ENCODE measurements at places on chromosomes 12 and 14.

GRCh38 chr12:118345355-118345754 is 27.4 kb downstream of the TAOK3 start:
- DNase-seq: no peak

- no peak for DNase-seq
Observed at GRCh38 chr14:47822326-47822725, 146.9 kb upstream of the MDGA2 start.

DNA sequence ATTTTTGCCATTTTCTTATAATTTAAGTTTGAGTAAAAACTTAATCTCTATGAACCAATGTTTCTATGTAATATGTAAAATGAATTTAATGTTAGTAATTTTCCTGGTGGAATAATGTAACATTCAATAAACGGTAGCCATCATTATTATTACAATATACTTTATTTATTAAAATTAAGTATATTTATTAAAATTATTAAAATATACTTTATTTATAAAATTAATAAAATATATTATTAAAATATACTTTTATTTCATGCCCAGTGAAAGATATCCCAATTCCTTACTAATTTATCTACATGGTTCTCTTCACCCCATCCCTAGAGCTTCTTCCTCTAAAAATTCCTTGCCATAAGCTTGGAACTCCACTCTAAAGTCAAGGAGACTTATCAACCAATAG is 2.5 kb downstream of the CAPS2 start:
- DNase-seq: no peak

- no peak for DNase-seq
Observed at GRCh38 chr14:31788340-31788739, 227.1 kb downstream of the NUBPL start.

- DNase-seq: no peak
Observed at GRCh38 chr14:96597680-96598079, 95.5 kb downstream of the PAPOLA start.

- DNase-seq: no peak
Observed at GRCh38 chr12:123258593-123258992, 13.1 kb downstream of the CDK2AP1 start.

DNA sequence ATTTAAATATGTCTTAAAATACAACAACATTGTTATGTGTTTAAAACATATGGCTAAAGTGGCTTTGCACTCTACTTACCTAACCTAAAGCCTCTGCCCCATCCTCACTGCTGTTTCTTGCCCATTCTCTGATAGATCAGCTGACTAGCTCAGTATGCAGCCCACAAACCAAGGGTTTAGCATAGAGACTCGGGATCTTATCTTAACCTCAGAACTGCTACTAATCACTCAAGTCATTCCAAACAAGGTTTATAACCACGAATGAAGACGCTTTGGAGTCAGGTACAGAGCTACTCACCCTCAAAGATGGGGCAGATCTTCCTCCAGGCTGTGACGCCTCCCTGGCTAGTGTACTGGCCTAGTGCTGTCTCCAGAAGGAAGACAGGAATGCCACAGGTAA is 19.3 kb downstream of the SLC6A13 start:
- no peak for DNase-seq

- DNase-seq: no peak
Observed at GRCh38 chr14:21049271-21049673, 7.1 kb downstream of the RNASE7 start.

GRCh38 chr14:64804754-64805260 is 74.9 kb downstream of the SPTB start:
- DNase-seq: no peak

DNA sequence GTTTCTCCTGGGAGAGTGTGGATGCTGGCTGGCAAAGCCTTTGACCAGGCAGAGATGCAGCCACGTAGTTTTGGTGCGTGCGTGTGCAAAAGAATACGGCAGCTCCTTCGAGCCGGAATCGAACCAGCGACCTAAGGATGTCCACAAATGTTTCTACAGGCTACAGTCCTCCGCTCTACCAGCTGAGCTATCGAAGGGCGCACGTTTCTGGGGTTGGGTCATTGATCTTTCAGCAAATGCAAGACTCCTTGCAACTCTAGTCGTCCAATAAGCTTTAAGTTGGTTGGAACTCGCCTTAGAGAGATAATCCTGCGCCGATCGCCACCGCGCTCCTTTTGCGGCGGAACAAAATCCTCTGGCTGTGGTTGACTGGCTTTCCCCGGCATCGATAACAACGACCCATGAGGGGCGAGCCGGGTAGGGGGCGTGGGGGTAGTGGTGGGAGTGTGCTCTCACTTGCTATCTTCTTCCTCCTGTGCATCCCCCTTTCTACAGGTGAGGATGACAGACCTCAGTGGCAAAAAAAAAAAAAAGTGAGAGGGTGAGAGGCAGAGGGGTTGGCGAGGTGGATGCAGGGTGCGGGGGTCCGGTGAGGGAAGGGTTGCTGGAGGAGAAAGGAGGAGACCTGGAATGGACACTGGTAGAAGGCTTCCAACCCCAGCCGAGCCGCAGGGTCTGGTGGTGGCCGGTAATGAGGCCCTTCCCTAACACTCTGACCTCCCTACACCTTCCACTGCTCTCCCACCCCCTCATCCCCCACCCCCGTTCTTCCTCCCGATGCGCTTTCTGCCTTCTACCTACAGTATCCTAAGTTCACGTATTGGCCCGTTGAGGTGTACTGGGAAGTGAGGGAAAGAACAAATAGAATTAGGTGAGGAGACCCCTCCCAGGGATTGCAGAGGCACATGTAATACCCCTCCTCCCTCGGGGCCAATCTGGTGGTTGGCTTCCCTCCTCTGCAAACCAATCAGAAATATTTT is 11.8 kb upstream of the OR6S1 start:
- peak; percentile 29 for DNase-seq

DNA sequence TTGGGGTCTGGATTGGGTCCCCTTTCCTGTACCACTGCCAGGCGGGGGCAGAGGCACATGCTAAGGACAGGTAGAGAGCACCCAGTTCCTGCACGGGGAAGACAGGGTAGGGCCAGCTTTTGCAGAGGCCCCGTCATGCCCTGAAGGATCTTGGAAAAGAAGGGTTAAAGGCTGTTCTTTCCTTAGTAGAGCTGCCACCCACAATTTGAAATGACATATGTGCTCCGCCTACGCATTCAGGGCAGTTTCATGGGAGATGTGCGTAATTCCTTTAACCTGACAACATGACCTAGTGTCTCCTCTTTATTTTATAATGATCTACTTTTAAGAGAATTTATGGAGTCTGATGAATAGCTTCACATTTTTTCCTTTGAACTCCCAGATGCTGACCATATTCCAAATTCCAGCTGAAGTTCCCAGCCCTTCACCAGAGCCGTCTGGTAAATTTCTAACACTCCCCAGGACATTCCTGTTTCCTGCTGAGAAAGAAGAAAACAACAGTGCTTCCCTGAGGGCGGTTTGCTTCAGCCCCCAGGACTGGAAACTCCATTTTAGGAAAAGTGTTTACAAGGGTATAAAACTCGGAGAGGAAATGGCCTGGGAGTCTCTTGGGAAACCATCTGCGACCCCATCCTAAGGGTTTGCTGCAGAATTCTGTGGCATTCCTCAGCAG is 58.9 kb upstream of the PLEKHG3 start:
- no peak for DNase-seq

DNA sequence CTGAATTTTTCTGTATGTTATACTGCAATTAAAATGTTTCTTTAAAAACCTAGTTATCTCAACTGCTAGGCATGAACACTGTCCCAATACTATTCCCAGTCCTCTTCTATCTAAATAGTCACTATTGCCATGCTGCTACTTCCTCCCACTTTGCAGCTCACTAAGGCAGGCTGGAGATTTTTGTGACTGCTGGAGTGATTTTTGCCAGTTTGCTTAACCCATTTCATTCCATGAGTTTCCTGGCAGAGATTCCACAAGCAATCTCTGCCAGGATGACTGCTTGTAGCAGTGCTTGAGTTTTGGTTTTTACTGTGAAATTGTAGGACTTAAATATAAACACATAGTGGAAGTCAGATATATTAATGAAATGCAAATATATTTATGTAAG is 80.8 kb downstream of the BHLHE41 start:
- no peak for DNase-seq

DNA sequence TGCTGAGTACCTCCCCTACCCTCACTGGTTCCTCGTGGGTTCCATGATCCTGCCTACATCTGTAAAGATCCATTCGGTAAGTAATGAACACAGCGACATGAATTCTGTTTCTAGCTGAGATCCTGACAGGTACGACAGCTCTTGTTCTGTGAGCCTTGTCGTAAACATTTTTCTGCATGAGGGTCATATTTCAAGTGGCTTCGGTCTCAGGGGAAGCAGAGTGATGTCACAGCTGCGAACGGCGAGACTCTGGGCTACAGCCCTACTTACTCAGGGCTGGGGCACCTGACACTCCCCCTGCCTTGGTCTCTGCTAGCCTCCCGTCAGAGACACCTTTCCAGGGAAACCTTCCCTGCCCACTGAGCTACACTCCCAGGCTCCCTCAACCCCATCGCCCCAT is 85.8 kb downstream of the RBM19 start:
- no peak for DNase-seq

- DNase-seq: no peak
Observed at GRCh38 chr14:22597771-22598098, 365 bp upstream of the ABHD4 start.

- DNase-seq: no peak
Observed at GRCh38 chr12:128715485-128715884, 108.3 kb downstream of the SLC15A4 start.

- DNase-seq: no peak
Observed at GRCh38 chr14:94025720-94026119, 420 bp upstream of the OTUB2 start.

DNA sequence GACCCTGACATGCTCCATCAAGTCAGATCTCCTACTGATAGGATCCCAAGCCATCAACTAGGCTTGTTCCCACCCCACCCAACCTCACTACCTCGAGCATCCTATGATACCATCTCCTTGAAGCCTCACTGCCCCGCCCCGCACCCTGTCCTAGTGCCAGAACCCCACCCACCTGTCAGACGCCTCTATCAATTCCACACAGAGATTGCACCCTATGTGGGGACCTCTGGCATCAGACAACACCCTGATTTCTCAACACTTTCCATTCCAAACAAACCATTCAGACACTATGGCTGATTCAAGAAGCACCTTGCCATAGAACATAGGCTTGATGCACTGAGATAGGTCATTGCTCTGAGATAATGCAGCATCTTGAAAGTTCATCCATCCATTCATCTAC is 3.1 kb upstream of the GLTP start:
- no peak for DNase-seq

DNA sequence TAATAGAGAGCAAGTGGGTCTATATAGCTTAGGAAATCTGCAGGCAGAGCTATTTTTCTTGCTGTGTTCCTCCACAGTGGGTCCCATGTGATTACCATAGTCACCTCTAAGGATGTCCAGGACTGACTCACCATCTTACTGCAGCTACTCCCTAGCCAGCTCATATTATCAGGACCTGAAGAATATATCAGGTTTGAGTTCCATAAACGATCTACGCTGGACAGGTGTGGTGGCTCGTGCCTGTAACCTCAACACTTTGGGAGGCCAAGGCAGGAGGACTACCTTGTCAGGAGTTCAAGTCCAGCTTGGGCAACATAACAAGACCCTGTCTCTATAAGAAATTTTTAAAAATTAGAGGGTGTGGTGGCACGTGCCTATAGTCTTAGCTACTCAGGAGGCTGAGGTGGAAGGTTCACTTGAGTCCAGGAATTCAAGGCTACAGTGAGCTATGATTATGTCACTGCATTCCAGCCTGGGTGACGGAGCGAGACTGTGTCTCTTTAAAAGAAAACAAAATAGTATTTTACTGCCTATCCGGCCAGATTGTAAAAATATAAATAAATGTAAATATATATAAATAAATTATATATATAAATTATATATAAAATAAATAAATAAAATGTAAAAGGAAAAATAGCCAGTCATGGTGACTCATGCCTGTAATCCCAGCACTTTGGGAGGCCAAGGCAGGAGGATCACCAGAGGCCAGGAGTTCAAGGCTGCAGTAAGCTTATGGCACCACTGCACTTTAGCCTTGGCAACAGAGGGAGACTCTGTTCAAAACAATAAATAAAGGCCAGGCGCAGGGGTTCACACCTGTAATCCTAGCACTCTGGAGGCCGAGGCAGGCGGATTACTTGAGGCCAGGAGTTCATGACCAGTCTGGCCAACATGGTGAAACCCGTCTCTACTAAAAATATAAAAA is 6.9 kb upstream of the SPRYD4 start:
- no peak for DNase-seq

DNA sequence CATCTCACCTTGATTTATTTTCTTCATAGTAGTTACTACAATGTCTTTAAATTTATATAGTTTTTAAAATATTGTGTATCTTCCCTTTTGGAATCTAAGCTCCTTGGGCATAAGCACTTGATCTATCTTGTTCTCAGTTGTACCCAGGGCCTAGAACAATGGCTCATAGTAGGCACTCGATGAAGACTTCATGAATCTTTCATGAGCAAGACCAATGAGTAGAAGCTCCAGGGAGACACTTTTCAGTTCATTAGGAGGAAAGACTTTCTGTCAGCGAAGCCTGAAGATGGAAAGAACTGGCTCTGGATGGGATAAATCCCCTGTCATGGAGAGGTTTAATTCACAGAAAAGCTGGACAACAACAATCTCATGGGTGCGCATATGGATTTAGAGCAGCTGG is 140.2 kb upstream of the CRY1 start:
- DNase-seq: no peak

- DNase-seq: no peak
Observed at GRCh38 chr14:75001899-75002298, 822 bp upstream of the EIF2B2 start.

- DNase-seq: no peak
Observed at GRCh38 chr14:96626916-96627315, 124.7 kb downstream of the PAPOLA start.

GRCh38 chr14:103581954-103582703 is 19.4 kb downstream of the COA8 start:
- no peak for DNase-seq

- DNase-seq: no peak
Observed at GRCh38 chr14:50319721-50320120, 7.6 kb downstream of the DMAC2L start.

- no peak for DNase-seq
Observed at GRCh38 chr12:105218434-105218833, 17.5 kb downstream of the APPL2 start.

DNA sequence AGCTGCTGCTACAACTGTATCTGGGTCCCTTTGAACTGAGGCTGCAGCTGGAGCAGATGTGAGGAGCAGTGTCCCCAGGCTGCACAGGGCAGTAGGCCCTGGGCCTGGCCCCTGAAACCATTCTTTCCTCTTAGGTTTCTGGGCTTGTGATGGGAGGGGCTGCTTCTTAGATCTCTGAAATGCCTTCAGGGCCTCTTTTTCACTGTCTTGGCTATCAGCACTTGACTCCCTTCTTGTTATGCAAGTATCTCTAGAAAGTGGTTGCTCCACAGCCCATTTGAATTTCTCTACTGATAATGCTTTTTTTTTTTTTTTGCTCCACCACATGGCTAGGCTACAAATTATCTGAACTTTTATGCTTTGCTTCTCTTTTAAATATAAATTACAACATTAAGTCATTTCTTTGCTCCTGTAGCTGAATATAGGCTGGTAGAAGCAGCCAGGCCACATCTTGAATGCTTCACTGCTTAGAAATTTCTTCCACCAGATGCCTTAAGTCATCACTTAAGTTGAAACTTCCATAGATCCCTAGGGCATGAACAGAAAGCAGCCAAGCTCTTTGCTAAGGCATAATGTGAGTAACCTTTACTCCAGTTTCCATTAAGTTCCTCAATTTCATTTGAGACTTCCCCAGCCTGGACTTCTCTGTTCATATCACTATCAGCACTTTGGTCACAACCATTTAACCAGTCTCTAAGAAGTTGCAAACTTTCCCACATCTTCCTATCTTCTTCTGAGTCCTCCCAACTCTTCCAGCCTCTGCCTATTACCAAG is 41.1 kb downstream of the ACSM4 start:
- DNase-seq: no peak

Measured in stimulated activated naive CD4-positive, alpha-beta T cell (primary cell).